Lung (tissue), 17 donors: ENCODE measurements at places on chromosomes 6 and 20. TPM values are rescaled to one million over a fixed set of nuclear protein-coding genes. Genes with fewer than 3 reads are reported as not detected.

DNA sequence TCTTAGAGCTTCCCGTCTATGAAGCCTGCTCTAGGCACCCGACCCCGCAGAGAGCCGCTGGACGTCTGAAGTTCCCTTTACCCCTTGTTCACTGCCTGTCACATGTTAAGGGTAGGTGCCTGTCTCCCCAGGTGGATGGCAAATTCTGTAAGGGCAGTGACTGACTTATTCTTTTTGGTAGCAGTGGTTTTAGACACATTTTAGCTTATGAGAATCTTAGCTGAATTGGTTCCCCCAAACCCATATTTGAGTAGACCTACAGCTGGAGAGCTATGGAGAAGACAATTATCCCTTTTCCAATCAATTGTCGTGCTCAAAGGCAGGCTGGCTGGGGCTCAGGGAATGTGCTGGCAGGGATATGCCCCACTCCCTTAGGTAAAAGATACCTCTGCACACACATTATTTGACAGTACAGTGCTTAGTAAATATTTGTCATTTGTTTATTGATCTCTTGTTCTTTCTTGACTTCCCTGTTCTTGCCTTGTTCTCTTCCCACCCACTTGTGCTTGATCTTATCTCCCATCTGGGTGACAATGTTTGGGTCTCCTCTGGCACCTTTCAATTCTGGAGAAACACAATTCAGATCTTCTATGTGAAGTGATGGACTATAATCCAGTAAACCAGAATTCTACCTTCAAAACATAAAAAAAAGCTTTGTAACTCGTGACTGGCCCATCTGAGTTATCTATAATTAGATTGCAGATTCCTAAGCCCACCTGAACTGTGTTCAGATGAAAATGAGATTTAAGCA lies 114.3 kb upstream of the SLC2A12 start:
- no peak overlapping the region for H3K4me3 ChIP-seq

DNA sequence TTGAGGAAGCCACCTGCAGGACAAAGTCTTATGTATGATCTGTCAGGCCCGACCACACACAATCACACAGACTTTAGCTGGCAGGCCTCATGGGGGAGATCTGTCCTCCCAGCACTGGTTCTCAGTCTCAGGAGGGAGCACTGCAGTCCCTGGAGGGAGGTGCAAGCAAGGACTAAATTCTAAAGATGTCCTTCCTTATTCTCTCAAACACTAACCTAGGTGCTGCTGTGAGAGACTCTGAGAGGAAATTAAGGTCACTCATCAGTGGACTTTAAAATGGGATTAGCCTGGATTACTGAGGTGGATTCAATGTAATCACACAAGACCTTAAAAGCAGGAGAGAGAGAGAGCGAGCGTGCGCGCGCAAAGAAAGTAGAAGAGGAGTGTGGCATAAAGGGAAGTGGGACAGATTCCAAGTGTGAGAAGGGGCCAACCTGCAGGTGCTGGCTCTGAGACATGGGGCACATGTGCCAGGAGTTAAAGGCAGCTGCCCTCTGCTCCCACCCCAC lies 14.3 kb downstream of the GLO1 start:
- no peak overlapping the region for H3K27ac ChIP-seq
- H3K27me3 ChIP-seq, result no peaks in the 10 kb centered on the region

DNA sequence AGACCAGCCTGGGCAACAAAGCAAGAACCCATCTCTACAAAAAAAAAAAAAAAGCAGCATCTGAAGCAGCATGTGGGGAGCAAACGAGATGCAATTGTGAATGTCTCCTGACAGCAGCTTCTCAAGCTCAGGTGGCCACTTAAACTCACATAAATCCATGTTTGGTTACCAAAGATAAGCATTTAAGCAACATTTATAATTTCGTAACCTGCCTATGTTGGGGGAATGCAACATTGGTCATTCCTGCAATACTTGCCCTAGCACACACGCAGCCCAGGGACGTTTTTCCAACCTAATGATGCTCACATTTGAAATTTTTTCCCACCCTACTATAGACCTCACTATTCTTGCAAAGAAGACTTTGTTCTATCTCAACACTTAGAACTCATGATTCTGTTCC lies 113.3 kb downstream of the ZFP64 start:
- H3K27me3 ChIP-seq, result no peaks in the 10 kb centered on the region
- no peaks in the 10 kb centered on the region for H3K36me3 ChIP-seq
- DNase-seq, result no peak
- no peak overlapping the region for H3K4me3 ChIP-seq

- no peaks in the 10 kb centered on the region for H3K27me3 ChIP-seq
- no peak overlapping the region for H3K27ac ChIP-seq
- DNase-seq, result no peak
- H3K4me3 ChIP-seq, result no peak overlapping the region
- H3K36me3 ChIP-seq, result no peaks in the 10 kb centered on the region
These were observed 11.2 kb downstream of the HLA-DQB1 start for GRCh38 chr6:32655203-32655710.

- no peak overlapping the region for H3K27ac ChIP-seq
- H3K4me1 ChIP-seq, result no peaks in the 10 kb centered on the region
- H3K4me3 ChIP-seq, result no peak overlapping the region
- no peaks in the 10 kb centered on the region for H3K36me3 ChIP-seq
These were observed 19.7 kb upstream of the CITED2 start for GRCh38 chr6:139394027-139394649.

DNA sequence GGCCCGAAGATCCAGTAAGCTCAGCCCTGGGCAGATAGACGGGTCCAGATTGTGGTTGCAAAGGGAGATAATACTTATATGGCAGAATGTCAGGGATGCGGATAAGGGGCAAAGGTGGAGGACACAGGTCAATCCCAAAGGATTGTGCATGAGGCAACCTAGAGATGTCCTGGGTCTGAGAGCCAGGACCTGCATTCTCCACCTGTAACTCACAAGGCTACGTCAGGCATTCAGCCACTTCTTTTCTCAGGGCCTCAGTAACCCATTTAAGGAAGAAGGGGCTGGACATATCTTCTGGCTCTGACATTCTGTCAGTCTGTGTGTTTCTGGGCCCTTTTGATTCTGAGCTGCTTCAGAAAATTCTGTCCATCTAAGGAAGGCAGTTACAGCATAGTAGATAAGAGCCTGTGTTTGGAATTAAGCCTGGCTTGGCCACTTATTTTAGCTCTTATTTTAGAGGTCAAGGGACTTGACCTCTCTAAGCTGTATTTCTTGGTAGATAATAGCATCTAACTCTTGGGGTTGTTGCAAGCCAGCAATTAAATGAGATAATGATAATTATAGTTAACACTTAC lies 40.2 kb downstream of the CNBD2 start:
- H3K27ac ChIP-seq, result no peak overlapping the region
- H3K27me3 ChIP-seq, result no peaks in the 10 kb centered on the region
- DNase-seq, result no peak
- no peak overlapping the region for H3K4me3 ChIP-seq
- H3K4me1 ChIP-seq, result peaks cover 2% of the 10 kb centered on the region

DNA sequence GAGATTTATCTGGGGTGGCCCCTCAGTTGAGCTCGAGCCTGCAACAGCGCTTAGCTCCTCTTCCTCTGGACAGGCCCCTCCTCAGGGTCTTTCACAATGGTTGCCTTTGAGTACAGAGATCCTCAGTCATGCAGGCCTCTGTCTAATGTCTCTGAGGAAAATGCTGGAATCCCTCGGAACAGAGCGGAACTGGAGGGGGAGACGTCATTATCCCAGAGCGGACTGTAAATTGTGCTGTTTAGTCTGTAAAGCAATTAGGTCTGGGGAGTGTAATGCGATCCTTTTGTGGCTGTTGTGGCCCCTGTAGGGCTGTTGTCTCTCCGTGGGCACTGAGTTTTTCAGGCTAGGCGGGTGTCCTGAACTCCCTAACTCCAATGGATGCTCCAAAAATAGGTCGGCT lies 15.0 kb upstream of the DAAM2 start:
- no peak for DNase-seq
- H3K27ac ChIP-seq, result no peak overlapping the region
- no peaks in the 10 kb centered on the region for H3K27me3 ChIP-seq
- H3K4me1 ChIP-seq, result no peaks in the 10 kb centered on the region
- no peak overlapping the region for H3K4me3 ChIP-seq

DNA sequence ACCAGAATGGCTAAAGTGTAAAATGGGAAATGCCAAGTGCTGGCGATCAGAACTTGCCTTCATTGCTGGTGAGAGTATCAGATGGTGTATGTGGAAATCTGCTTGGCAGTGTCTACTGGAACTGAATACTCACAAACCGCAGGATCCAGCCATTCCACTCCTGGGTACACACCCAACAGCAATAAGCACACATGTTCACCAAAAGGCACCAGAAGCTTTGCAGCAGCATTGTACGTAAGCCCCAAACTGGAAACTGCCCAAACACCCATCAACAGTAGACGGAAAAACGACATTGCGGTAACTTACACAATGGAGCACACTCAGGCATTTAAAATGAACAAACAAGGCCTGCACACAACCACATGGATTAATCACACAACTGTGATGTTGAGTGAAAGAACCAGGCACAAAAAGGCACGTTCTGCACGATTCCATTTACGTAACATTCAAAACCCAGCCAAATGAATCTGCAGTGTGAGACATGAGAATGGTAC lies 37.3 kb upstream of the BPIFA2 start:
- H3K36me3 ChIP-seq, result no peaks in the 10 kb centered on the region
- H3K27ac ChIP-seq, result no peak overlapping the region
- DNase-seq, result no peak

GRCh38 chr6:5659467-5659866 lies 347.3 kb downstream of the NRN1 start:
- no peak overlapping the region for H3K4me3 ChIP-seq
- H3K27me3 ChIP-seq, result no peaks in the 10 kb centered on the region
- no peak for DNase-seq

GRCh38 chr6:90199900-90200299 lies 96.7 kb downstream of the BACH2 start:
- no peaks in the 10 kb centered on the region for H3K36me3 ChIP-seq
- no peak overlapping the region for H3K27ac ChIP-seq
- H3K27me3 ChIP-seq, result no peaks in the 10 kb centered on the region
- no peak overlapping the region for H3K4me3 ChIP-seq
- DNase-seq, result no peak

DNA sequence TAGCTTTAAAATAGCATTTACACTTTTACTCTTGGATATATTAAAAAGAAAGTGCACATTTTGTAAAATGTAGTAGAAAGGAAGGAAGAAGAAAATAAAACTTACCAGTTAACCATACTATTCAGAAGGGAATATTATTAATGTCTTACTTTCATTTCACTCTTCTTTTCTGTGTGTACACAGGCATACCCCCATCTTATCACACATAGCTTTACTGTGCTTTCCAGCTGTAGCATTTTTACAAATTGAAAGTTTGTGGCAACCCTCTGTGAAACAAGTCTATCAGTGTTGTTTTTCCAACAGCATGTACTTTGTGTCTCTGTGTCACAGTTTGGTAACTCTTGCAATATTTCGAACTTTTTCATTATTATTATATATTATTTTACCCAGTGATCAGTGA lies 314.5 kb downstream of the UTRN start:
- no peak overlapping the region for H3K27ac ChIP-seq
- H3K36me3 ChIP-seq, result no peaks in the 10 kb centered on the region
- no peak for DNase-seq
- H3K4me1 ChIP-seq, result no peaks in the 10 kb centered on the region
- no peaks in the 10 kb centered on the region for H3K27me3 ChIP-seq
- no peak overlapping the region for H3K4me3 ChIP-seq

GRCh38 chr6:72789145-72789544 lies 167.3 kb downstream of the KCNQ5 start:
- no peak for DNase-seq
- H3K27me3 ChIP-seq, result no peaks in the 10 kb centered on the region
- no peaks in the 10 kb centered on the region for H3K36me3 ChIP-seq
- H3K4me1 ChIP-seq, result no peaks in the 10 kb centered on the region
- H3K27ac ChIP-seq, result no peak overlapping the region

- no peaks in the 10 kb centered on the region for H3K27me3 ChIP-seq
- H3K4me1 ChIP-seq, result no peaks in the 10 kb centered on the region
- H3K27ac ChIP-seq, result peak overlapping the region; percentile 78
- DNase-seq, result no peak
- peaks cover under 1% of the 10 kb centered on the region for H3K36me3 ChIP-seq
- no peak overlapping the region for H3K4me3 ChIP-seq
These were observed 61.7 kb downstream of the PYGB start for GRCh38 chr20:25309395-25310267.

- no peaks in the 10 kb centered on the region for H3K27me3 ChIP-seq
- no peak overlapping the region for H3K27ac ChIP-seq
- DNase-seq, result no peak
- no peaks in the 10 kb centered on the region for H3K36me3 ChIP-seq
These were observed 302.4 kb downstream of the THBS2 start for GRCh38 chr6:168951217-168951616.

DNA sequence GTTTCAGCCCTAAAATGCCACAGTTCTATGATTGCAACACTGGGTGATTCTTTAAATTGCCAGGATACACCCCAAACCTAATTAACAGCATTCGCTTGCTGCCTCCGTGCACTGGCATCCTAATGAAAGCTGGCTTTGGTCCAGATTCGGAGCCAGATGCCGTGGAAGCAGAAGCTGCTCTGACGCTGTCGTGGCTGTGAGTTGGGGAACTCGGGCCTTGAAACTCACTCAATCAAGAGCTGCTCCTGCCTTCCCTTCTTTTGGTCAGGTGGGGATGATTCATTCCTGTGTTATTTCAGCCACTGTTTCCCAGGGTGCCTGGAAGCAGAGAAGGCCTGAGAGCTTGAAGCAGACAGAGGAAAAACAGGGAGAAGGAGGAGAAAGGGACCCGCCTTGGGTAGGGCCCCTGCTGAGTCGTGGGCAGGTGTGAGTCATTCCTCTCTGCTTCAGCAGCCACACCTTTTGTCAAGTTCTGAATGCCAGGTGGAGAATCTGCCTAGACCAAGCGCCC lies 36.2 kb upstream of the DSP start:
- H3K36me3 ChIP-seq, result no peaks in the 10 kb centered on the region
- H3K4me1 ChIP-seq, result no peaks in the 10 kb centered on the region
- DNase-seq, result peak; percentile 22
- H3K4me3 ChIP-seq, result no peak overlapping the region

GRCh38 chr6:8177721-8178120 lies 75.4 kb upstream of the EEF1E1 start:
- no peak overlapping the region for H3K27ac ChIP-seq
- no peaks in the 10 kb centered on the region for H3K27me3 ChIP-seq
- H3K4me3 ChIP-seq, result no peak overlapping the region
- H3K36me3 ChIP-seq, result no peaks in the 10 kb centered on the region
- no peak for DNase-seq

GRCh38 chr6:17988422-17988944 lies 1.0 kb upstream of the KIF13A start:
- H3K4me3 ChIP-seq, result peak overlapping the region; percentile 63
- H3K27me3 ChIP-seq, result no peaks in the 10 kb centered on the region
- peak overlapping the region; percentile 99 for H3K27ac ChIP-seq
- peaks cover 3% of the 10 kb centered on the region for H3K36me3 ChIP-seq
- no peak for DNase-seq
- H3K4me1 ChIP-seq, result peaks cover 7% of the 10 kb centered on the region

- no peak for DNase-seq
- H3K4me1 ChIP-seq, result peaks cover 4% of the 10 kb centered on the region
- no peaks in the 10 kb centered on the region for H3K36me3 ChIP-seq
- no peak overlapping the region for H3K4me3 ChIP-seq
These were observed 57.0 kb downstream of the PPP1R3G start for GRCh38 chr6:5142131-5142530.

- H3K36me3 ChIP-seq, result peaks cover 3% of the 10 kb centered on the region
- DNase-seq, result no peak
- no peaks in the 10 kb centered on the region for H3K27me3 ChIP-seq
- no peaks in the 10 kb centered on the region for H3K4me1 ChIP-seq
These were observed 180.4 kb downstream of the ZDHHC14 start for GRCh38 chr6:157561414-157561790.

Gene TP53INP2
- polyA plus RNA-seq, result 15.0 TPM

Gene FAM209B
- 0.64 TPM for polyA plus RNA-seq

Gene PPP1R11
- 54.7 TPM for polyA plus RNA-seq

Gene BMP5
- polyA plus RNA-seq, result 2.1 TPM

Gene TUBB1
- 0.87 TPM for polyA plus RNA-seq

Gene TREM2
- polyA plus RNA-seq, result 48.0 TPM

Gene ROMO1
- polyA plus RNA-seq, result 501 TPM

Gene MICB
- polyA plus RNA-seq, result 10.2 TPM

Gene NQO2
- 42.6 TPM for polyA plus RNA-seq

Gene SOX12
- polyA plus RNA-seq, result 2.7 TPM

Gene ZSCAN16
- 4.5 TPM for polyA plus RNA-seq
